Left ventricle myocardium inferior (tissue), 1 donor: ENCODE measurements at places on chromosomes 4 and X. TPM values are rescaled to one million over a fixed set of nuclear protein-coding genes. Genes with fewer than 3 reads are reported as not detected.
A peak's percentile ranks its signal among the peaks of the same experiment; 100 is the strongest.

DNA sequence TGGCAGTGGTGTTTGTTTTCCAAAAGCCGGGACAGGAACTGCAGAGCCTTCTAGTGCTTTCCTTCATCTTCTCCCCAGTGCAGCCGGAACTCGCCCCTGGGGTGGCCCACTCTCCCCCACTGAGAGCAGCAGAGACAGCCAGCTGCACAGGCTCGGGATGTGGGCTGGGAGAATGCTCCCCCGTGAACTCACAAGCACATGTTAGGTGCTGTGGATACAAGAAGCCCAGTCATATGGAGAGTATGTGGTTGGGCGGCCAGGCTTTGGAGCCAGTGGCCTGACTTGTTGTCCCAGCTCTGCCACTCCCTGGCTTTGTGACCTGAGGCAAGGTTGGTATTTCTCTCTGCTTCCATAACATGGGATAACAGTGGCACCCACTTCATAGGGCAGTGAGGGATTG lies 9.4 kb upstream of the KIAA0232 start:
- H3K27me3 ChIP-seq, result no peaks in the 10 kb centered on the region
- peak overlapping the region; percentile 90 for H3K27ac ChIP-seq
- H3K36me3 ChIP-seq, result no peaks in the 10 kb centered on the region
- no peak for DNase-seq
- peaks cover 54% of the 10 kb centered on the region for H3K4me1 ChIP-seq

DNA sequence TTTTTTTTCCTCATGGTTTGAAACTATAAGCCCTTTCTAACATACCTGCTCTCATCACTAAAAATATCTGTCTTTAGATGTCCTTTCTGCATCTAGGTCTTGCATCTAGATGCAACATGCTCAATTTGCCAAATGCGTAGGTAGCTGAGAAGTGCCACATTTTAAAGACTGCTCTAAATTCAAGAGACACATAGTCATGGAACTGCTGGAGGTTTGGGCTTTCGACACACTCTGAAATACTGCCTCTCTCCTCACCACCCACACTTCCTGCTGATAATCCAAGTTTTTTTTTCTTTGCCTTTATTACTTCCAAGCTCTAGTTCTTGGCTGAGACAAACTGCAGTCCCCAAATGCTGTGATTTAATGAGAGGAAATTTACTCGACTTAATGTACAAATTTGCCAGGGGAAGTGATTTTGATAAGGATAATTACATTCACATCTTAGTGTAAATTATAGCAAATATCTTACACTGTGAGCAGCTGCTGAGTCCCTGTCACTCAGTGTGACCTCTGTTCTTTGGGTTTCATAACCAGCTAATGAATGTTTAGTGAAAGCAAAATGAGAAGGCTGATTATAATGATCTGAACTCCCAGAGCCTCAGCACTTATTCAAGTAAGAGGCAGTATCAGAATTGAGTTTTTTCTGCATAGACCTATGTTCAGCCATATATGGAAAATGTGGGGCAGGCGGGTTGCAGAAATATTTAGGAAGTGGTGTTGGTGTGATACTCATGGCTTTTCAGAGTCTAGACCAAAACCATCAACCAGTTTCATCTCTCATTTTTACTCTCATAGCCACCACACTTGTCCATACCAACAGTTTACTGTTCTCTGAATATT lies 31.3 kb downstream of the DRD5 start:
- H3K4me3 ChIP-seq, result no peak overlapping the region
- H3K27me3 ChIP-seq, result no peaks in the 10 kb centered on the region
- DNase-seq, result no peak
- no peak overlapping the region for H3K27ac ChIP-seq

- no peaks in the 10 kb centered on the region for H3K36me3 ChIP-seq
- no peaks in the 10 kb centered on the region for H3K27me3 ChIP-seq
- peak overlapping the region; percentile 8 for H3K27ac ChIP-seq
- H3K4me3 ChIP-seq, result no peak overlapping the region
Observed at GRCh38 chrX:23888887-23889501, 18.7 kb downstream of the APOO start.

Gene PAK3
- 0.27 TPM for total RNA-seq

Gene MXD4
- 40.4 TPM for total RNA-seq

DNA sequence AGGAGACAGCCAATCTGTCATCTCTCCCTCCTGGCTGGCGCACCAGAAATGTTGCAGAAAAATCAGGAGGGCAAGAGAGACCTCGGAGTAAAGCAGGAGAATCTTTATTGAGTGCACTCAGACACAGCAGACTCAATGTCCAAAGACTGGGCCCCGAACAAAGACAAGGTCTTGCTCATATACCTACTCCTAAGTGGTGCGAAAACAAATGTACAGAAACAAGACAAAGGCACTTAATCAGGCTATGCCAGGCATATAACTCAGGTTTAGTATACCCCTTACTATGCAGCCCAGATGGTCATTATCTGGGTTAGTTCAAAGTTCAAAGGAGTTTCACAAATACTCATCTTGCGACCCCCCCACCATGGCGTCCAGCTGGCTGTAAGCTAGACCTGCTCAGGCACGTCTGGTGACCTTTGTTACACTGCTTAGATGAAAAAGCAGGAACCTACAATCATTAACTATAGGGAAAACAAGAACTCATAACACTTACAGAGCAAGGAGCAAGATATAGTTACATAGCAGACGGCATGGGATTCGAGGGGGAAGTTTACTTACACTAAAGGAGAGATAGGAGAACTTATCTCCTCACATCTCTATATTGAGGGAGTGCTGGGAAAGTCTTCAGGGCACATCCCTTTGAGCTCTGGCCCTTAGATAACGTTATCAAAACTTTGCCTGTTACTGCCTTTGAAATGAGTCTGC lies 27.5 kb downstream of the SULT1E1 start:
- no peaks in the 10 kb centered on the region for H3K36me3 ChIP-seq
- H3K27me3 ChIP-seq, result no peaks in the 10 kb centered on the region
- no peak overlapping the region for H3K4me3 ChIP-seq
- no peaks in the 10 kb centered on the region for H3K4me1 ChIP-seq

DNA sequence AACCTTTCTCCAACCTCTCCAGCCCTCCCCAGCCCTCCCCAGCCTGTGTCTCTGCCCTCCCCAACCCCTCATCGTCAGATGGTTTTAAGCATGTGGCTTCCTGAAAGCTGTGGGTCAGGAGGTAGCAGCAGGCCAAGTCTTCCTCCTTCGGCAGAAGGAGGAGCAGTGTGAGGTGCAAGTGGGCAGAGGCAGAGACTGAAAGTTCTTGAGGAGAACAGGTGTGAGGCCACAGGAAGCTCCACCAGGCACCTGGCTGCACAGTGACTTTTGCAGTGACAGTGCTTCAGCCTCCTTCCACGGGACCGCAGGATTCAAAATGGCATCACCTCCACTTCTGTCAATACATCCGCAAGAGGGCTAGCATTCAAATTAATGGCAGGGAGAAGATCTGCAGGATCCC lies 203.9 kb upstream of the LEF1 start:
- H3K4me3 ChIP-seq, result no peak overlapping the region
- no peaks in the 10 kb centered on the region for H3K4me1 ChIP-seq
- DNase-seq, result no peak
- H3K27me3 ChIP-seq, result peaks cover 68% of the 10 kb centered on the region

DNA sequence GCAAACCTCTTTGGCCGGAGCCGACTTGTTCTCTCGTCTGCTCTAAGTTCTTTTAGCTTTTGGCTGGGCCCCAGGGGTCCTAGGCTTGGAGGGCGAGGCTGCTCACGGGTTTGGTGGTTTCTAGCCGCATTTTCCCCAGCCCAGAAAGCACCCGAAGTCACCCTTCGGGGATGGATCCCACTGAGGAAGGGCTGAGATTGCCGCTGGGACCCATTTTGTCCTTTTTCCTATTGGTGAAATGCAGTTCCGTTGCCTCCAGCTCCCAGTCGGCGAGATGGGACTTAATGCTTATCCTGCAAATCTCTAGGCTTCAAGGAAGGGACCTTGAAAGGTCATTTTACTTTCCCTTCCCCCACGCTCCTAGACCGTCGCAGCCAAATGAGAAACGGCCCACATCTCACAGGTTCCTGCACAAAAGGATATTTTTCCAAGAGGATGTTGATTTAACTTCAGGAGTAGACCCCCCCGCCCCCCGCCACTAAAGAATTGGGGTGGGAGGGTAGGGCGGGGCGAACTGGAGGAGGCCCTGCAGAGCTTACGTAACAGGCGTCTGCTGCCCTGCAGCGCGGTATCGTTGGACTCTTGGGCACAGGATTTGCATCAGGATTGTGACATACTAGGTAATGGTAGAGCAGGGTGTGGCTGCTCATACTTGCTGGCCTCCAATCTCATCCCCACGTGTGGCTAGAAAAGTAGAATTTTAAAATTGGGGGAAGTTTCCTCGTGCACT lies 564 bp downstream of the PGK1 start:
- no peaks in the 10 kb centered on the region for H3K27me3 ChIP-seq
- peak; percentile 29 for DNase-seq
- H3K4me1 ChIP-seq, result peaks cover 47% of the 10 kb centered on the region
- H3K4me3 ChIP-seq, result peak overlapping the region; percentile 80

GRCh38 chr4:62627141-62627540 lies 1427.0 kb downstream of the ADGRL3 start:
- H3K27me3 ChIP-seq, result no peaks in the 10 kb centered on the region
- no peak overlapping the region for H3K4me3 ChIP-seq
- no peaks in the 10 kb centered on the region for H3K36me3 ChIP-seq

Gene CT45A5
- not detected for total RNA-seq

Gene MAP3K15
- not detected for total RNA-seq

Gene STPG2
- not detected for total RNA-seq

DNA sequence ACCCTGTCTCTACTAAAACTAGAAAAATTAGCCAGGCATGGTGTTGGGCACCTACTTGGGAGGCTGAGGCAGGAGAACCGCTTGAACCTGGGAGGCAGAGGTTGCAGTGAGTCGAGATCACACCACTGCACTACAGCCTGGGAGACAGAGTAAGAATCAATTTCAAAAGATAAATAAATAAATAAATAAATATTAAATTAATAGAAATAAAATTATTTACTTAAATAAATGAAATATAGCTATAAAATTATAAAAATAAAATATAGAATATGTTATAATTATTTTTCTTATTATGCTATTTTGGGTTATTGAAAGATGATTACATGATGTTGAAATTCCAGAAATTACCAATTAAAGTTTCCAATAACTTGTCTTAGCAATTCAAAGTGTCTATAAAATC lies 1029.8 kb upstream of the AGA start:
- H3K27ac ChIP-seq, result no peak overlapping the region
- no peaks in the 10 kb centered on the region for H3K36me3 ChIP-seq
- H3K4me1 ChIP-seq, result no peaks in the 10 kb centered on the region
- H3K4me3 ChIP-seq, result no peak overlapping the region
- DNase-seq, result no peak

DNA sequence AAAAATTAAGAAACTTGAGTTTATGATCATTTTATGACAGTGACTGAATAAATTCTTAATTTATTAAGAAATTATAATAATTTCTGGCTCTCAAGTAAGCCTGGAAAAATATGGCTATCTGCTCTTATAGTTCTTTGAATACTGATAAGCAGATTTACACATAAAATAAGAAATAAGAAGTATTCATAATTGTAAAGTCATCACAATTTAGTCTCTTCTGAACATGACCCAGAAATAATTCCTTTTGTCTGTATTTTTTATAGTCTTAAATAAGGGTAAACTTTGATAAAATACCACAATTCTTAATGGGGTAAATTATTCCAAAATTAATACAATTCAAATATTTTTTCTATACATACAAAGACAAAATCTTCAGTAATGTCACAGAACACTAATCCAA lies 72.7 kb downstream of the ANKRD17 start:
- no peaks in the 10 kb centered on the region for H3K36me3 ChIP-seq
- no peak overlapping the region for H3K4me3 ChIP-seq
- H3K4me1 ChIP-seq, result peaks cover 21% of the 10 kb centered on the region
- H3K27ac ChIP-seq, result no peak overlapping the region
- H3K27me3 ChIP-seq, result no peaks in the 10 kb centered on the region
- DNase-seq, result no peak

Gene SHISA3
- 8.1 TPM for total RNA-seq

Gene P2RY4
- not detected for total RNA-seq

DNA sequence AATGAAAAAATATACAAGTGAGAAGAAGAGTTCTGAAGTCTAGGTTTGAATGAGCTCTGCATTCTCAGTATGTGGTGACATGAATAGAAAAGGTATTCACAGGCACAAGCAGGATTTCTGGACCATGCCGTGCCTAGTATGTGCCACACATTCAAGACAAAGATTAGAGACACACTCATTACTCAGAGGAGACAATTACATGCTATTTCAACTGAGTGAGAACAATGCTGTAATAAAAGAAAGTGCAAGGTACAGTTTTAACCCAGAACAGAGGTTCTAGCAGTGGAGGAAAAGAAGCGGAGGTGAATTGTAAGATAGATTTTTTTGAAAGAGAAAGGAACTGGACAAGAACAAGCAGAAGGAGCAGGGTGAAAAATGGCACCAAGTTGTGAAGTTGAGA lies 121.0 kb upstream of the RASGEF1B start:
- no peaks in the 10 kb centered on the region for H3K27me3 ChIP-seq
- no peak overlapping the region for H3K27ac ChIP-seq
- no peak overlapping the region for H3K4me3 ChIP-seq
- peaks cover 25% of the 10 kb centered on the region for H3K4me1 ChIP-seq
- H3K36me3 ChIP-seq, result no peaks in the 10 kb centered on the region
- DNase-seq, result no peak

GRCh38 chr4:107018344-107018735 lies 17.8 kb downstream of the DKK2 start:
- H3K27ac ChIP-seq, result no peak overlapping the region
- H3K4me3 ChIP-seq, result no peak overlapping the region
- no peak for DNase-seq
- no peaks in the 10 kb centered on the region for H3K27me3 ChIP-seq
- no peaks in the 10 kb centered on the region for H3K4me1 ChIP-seq
- no peaks in the 10 kb centered on the region for H3K36me3 ChIP-seq

- peak overlapping the region; percentile 81 for H3K27ac ChIP-seq
- peaks cover 94% of the 10 kb centered on the region for H3K4me1 ChIP-seq
- DNase-seq, result no peak
- H3K27me3 ChIP-seq, result no peaks in the 10 kb centered on the region
- H3K36me3 ChIP-seq, result peaks cover 52% of the 10 kb centered on the region
Observed at GRCh38 chr4:10100734-10101216, 15.8 kb downstream of the WDR1 start.

- no peaks in the 10 kb centered on the region for H3K4me1 ChIP-seq
- no peaks in the 10 kb centered on the region for H3K27me3 ChIP-seq
- no peak overlapping the region for H3K4me3 ChIP-seq
- H3K36me3 ChIP-seq, result no peaks in the 10 kb centered on the region
- no peak for DNase-seq
- no peak overlapping the region for H3K27ac ChIP-seq
Observed at GRCh38 chrX:97740886-97741285, 857.2 kb downstream of the RPA4 start.
